Transverse colon (tissue), 4 donors: ENCODE measurements at places on chromosomes 16 and 17. TPM values are rescaled to one million over a fixed set of nuclear protein-coding genes. Genes with fewer than 3 reads are reported as not detected.

Gene ASB16
- 1.2 TPM for total RNA-seq

Gene HS3ST3B1
- total RNA-seq, result not detected

Gene ABCA6
- 23.2 TPM for total RNA-seq

Gene SHISA6
- total RNA-seq, result 0.32 TPM

Gene NHLRC4
- not detected for total RNA-seq

Gene SMIM36
- total RNA-seq, result not detected

Gene NOG
- not detected for total RNA-seq

Gene KRTAP1-3
- total RNA-seq, result not detected

Gene VPS35L
- total RNA-seq, result 45.4 TPM

Gene TBX6
- not detected for total RNA-seq

Gene OTOA
- total RNA-seq, result not detected

Gene QPRT
- total RNA-seq, result 65.8 TPM

Gene MYLK3
- not detected for total RNA-seq

Gene ZSCAN10
- total RNA-seq, result not detected

Gene HBZ
- total RNA-seq, result not detected

Gene MARCHF10
- total RNA-seq, result not detected
